AG09309 (cell line): ENCODE measurements at places on chromosomes 5 and 9.

DNA sequence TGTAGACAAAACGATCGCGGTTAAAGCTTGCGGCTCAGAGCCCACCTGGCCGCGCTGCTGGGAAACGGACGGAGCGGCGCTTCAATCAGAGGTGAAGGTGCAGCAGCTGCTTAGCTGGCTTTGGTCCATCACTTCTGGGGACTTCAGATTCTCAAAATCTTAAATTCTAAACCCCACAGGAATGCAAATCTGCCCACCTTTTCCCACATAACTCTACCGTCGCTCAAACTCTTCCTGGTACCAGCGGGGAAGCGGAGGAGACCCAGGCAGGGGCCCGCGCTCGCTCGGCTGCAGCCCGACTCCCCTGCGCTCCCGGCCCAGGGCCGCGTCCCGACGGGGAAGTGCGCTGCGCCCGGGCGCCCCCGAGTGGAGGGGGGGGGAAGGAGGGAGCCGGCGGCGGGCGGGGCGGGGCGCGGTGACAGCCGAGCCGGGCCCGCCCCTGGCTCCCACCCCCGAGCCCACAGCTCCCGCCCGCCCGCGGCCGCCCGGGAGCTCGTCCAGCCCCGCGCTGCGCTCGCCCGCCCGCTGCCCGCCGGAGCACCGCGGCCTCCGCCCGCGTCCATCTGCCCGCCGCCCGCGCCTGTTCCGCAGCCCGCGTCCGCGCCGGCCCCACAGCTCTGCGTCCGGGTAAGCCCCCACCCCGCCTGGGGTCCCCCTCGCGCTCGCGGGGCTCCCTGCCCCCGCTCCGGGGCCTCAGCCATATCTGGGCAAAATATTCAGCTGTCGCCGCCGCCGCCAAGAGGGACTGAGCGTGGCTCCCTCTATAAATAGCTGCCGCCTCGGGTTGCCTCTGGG lies at the start of gene TMOD1:
Gene TMOD1 (plus strand): TSS at position 490 of the 795 bp plus-strand sequence. CDS start 22,523 bp downstream, outside the sequence.
- DNase-seq, result no peak

DNA sequence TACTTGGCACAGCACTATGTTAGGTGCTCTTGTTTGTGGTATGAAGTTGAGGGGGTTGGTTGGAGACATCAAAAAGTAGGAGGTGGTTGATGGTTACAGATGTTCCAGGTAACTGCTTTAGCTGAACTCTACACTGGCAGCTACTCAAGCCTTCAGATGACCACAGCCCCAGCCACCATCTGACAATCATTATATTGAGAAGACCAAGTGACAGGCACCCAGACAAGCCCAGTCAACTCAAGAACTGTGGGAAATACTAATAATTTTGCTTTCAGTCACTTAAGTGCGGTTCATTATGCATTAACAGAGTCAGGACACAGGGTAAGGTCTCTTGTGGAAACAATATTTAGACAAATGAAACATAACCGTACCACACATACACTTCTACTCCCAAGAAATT lies 38.9 kb upstream of the SLIT3 start:
- DNase-seq, result no peak

DNA sequence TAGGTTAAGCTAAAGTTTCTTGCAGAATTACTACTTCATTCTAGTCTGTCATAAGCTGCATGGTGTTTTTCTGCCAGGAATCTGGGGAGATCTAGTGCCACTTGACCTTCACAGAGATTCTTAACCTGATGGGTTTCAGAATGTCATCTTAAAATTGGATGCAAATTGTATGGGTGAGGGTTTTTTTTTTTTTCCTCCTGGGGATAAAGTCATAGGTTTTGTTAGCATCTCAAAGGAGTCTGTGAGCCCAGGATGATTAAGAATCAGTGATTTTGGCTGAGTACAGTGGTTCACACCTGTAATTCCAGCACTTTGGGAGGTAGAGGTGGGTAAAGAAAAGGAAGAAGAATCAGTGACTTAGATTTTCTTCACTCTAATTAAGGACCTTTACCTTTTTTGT lies 51.2 kb downstream of the NIM1K start:
- DNase-seq, result no peak

DNA sequence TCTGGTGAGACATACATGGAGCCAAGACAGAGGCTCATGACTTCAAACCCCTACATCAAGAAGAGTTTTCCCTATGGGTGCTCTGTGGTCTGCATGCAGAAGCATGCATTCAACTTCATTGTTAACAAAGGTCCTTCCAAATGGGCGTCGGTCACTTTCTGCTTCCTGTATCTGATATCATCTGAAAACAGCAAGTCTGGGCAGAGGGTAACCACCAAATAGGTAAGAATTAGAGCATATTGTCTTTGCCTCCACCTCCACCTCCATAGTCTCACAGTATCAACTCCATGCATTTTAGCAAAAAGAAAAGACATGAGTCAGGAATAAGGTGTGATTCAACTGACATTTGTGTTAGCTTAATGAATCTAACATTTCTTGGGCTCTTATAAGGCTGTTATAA lies 462.9 kb downstream of the DMRT2 start:
- no peak for DNase-seq

GRCh38 chr5:42994555-42995359 lies 45.4 kb downstream of the ANXA2R start:
- peak; percentile 74 for DNase-seq

DNA sequence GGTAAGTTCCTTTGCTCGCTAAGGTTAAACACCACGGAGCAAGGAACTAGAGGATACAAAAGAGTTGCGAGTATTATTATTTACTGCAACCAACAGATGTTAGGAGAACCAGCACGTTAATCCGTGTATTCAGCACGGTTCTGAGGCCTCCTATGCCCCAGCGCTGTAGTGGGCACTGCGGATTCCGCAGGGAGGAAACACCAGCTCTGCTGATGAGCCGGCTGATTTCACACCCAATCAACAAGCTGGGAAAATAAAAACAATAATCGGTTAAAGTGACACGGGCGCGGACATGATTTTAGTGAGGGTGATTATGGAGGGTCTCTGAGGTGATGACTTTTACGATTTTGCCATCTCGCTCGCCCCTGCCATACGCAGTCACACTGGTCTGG lies 702 bp upstream of the PRELID2 start:
- no peak for DNase-seq

DNA sequence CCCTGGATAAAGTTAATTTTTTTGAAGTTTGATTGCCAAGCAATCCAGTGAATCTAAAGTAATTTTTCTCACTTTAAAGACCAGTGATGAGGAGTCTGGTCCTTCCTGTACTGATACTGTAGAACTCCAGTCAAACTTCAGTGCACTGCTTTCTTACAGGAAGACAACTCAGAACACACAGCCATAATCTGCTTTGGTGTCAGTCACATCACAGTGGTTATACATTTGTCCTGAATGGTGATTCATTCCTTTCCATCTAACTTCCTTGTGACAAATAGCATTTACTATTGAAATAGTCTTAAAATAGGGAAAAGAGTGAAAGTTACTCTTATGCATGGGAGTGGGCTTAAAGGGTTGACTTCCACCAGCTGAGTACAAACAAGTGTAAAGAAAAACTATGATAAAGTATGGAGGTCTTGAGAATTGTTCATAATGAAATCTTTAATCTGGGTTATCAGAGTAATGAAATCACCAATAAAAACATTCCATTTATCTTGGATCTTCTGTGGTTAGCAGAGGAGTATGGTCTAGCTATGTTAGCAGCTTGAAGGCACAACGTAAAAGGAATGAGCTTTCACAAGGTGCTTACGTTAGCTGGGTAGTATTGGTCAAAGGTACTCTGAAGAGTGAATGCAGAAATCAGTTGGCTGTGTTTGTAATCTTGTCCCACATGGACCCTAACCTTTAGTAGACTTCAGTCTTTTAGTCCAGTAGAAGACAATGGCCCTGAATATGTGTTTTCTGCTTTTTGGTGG lies 41.5 kb downstream of the DCP2 start:
- no peak for DNase-seq

- DNase-seq, result no peak
Measured at GRCh38 chr5:139462586-139463276, at the start of gene ECSCR. ECSCR (minus strand) TSS chr5:139462743; CDS start chr5:139462670, 73 bp downstream.

- DNase-seq, result no peak
Measured at GRCh38 chr5:10546186-10546585, 17.7 kb upstream of the ANKRD33B start.

DNA sequence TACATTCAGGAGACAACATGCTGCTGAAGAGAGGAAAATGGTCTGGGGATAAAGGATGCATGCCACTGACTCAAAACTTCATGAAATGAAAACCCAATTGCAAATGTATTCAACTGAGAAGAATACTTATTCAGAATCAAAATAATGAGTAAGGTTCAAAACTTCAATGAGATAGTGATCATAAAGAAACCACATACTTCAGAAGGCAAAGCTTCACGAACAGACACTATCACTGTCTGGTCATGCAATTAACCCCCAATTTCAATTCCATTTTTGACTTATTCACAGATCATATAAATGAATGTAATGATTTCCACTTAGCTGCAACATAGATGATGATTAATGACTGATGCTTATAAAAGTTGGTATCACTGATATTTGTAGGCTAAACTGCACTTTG lies 33.0 kb upstream of the CTNNAL1 start:
- DNase-seq, result no peak

GRCh38 chr9:91417602-91418214 lies 5.9 kb downstream of the NFIL3 start:
- no peak for DNase-seq

GRCh38 chr5:133927300-133928180 lies 40.9 kb downstream of the C5orf15 start:
- DNase-seq, result no peak

DNA sequence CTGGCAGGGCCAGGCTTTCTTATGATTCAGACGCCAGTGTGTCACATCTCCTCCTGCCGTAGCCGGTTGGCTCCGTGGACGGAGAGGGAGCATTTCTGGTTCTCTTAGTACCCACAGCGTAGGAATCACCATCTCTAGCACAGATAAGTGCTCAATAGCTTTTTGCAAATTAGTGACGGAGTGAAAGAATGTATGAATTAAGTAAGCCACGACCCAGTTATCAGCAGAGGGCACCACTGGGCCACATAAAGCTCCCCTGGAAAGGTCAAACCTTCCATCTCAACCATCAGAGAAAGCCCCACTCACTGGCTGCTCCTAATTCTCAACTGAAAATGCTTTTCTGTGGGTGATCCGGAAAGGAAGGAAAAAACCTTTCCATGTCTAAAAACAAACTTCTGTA lies 317.0 kb upstream of the ADCY2 start:
- DNase-seq, result no peak

DNA sequence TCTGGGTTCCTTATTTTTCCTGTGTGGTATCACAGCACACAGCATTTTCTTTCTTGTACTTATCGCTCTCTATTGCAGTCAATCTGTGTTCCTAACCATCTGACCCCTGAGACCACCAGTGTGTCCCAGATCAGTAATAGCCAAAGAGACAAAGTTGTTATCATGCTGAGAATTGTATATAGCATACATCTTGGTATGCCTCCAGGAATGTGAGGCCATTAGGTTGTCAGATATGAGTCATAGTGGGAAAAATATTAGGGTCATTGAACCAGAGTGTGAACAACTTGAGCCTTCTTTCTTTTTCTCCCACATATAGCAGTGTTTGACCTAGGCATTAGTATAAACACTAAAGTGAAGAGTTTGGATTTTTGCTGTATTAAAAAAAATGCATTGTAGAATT lies 106.3 kb downstream of the NDUFAF2 start:
- DNase-seq, result no peak

DNA sequence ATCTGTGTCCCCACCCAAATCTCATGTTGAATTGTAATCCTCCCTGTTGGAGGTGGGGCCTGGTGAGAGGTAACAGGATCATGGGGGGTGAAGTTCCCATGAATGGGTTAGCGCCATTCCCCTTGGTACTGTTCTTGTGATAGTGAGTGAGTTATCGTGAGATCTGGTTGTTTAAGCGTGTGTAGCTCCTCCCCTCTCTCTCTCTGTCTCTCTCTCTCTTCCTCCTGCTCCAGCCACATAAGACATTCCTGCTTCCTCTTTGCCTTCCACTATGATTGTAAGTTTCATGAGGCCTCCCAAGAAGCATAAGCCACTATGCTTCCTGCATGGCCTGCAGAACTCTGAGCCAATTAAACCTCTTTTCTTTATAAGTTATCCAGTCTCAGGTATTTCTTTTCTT lies 28.8 kb downstream of the C5orf15 start:
- no peak for DNase-seq

DNA sequence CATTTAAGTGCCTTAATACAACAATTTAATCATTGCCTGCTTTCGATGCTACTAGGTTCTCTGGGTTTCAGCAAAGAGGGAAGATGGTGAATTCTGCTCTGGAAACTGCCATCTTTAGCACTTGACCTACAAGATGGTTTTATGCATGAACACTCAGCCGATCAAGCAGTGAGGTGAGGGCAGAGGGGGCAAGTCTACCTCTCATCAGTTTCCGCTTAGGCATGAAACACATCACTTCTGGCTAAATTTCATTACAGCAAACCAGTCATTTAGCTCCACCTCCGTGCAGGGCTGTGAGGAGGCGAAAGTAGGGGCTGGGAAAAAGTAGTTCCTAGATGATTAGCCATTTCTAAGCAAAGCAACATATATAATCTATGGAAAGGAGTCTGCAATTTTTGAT lies 1018.0 kb downstream of the CDH18 start:
- DNase-seq, result no peak

GRCh38 chr9:4936823-4937222 lies 48.2 kb upstream of the JAK2 start:
- no peak for DNase-seq

DNA sequence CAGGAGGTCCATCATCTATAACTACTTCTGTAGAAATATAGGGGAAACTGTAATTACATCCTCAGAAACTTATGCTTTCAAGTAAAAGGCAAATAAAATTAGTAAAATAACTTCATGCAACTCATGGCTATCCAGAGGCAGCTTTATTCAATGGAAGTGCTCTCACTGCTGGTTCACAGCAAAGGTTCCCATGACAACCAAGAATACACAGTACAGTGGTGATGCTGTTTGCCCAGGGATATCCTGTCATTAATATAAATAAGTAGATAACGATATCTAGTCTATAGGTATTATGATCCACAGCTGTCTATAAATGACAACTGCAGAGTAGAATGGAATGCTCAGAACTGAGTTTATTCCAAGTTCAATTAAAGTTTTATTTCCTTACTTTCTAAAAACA lies 390.3 kb downstream of the PDE4D start:
- no peak for DNase-seq

DNA sequence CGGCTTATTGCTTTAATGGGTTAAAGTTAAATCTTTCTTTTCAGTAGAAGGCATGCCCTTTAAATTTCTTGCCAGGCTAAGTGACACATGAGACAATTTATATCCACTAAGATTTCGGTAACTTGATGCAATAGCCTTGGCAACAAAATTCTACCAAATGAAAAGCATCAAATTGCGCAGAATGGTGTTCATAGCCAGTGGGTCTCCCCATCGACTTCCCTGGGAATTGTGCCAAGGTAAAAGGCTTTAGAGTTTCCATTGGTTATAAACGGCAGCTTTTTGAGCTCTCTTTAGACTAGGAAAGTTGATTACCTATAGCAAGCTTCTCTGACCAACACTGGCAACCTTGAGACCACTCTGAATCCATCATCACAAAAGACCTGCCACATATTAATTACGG lies 358.4 kb downstream of the ARRDC3 start:
- no peak for DNase-seq

DNA sequence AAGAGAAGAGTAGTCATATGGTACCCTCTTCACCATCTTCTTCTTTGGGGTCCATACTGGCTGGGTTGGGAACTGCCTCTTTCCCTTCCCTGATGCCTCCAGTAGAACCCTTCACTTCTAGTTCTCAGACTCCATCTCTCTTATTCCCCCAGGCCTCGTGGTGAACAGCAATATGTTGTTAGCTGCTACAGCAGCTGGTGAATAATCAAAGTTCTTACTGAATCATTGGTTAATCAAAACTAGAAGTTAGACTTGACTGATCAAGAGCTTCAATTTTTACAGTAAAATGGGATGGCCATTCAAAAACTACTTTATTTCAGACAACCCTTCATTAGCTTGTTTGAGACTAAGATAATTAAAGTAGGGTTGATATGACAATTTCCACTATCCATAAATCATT lies 190.9 kb upstream of the GNA14 start:
- no peak for DNase-seq
